ENCODE measurements at places on chromosomes 1 and 21.

DNA sequence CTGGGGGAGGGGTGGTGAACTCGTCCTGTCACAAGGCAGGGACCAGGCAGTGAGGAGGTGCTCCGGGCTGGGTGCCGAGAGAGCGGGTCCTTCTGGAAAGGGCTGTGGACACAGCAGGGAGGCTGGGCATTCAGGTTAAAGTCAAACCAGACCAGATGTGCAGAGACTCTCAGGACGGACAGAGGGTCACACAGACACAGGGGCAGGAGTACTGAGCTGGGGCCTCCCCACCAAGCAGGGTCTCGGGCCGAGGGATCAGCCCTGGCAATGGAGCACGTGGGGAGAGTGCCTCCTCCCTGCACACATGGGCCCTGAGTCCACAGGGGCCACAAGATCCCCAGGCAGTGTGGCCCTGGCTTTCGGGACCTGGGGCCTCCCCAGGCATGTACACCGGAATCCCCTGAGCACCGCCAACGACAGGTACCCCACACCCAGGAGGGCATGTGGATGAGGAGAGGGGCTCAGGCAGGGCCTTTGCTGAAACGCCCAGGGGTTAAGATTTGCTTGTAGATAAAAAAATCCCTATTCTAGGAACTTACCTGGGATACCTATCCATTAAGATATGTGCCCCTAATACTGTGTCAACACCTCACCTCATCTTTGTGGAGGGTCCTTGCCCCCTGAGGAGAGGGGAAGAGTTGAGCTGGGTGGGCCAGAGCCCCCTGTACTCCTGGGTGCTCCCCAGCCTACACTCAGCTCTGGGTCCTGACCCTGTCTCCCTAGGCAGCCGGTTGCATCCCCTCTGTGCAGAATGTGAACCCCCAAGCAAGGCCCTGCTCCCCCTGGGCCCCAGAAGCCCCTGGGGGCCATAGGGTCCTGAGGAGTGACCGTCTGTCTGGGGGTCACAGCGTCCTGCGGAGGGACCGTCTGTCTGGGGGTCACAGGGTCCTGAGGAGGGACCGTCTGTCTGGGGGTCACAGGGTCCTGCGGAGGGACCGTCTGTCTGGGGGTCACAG, 46.9 kb upstream of the ADARB1 start:
- no peak for DNase-seq

DNA sequence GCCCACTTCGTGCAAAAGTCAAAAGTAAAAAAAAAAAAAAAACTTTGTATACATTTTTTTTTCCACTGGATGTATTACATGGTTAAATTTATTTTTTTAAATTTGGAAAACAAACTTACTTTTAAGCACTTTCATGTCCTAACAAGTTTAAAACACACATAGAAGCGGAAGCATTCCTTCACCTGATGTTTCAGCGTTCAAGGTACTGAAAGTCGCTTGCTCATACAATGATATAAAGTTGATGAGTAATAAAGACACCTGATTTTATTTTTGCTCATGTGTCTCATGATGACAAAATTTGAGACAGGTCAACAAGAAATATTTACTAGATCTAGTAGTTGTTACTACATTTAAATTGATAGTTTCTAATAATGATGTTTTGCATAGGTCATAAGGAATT, 35.5 kb downstream of the ADAMTS1 start:
- DNase-seq = no peak

DNA sequence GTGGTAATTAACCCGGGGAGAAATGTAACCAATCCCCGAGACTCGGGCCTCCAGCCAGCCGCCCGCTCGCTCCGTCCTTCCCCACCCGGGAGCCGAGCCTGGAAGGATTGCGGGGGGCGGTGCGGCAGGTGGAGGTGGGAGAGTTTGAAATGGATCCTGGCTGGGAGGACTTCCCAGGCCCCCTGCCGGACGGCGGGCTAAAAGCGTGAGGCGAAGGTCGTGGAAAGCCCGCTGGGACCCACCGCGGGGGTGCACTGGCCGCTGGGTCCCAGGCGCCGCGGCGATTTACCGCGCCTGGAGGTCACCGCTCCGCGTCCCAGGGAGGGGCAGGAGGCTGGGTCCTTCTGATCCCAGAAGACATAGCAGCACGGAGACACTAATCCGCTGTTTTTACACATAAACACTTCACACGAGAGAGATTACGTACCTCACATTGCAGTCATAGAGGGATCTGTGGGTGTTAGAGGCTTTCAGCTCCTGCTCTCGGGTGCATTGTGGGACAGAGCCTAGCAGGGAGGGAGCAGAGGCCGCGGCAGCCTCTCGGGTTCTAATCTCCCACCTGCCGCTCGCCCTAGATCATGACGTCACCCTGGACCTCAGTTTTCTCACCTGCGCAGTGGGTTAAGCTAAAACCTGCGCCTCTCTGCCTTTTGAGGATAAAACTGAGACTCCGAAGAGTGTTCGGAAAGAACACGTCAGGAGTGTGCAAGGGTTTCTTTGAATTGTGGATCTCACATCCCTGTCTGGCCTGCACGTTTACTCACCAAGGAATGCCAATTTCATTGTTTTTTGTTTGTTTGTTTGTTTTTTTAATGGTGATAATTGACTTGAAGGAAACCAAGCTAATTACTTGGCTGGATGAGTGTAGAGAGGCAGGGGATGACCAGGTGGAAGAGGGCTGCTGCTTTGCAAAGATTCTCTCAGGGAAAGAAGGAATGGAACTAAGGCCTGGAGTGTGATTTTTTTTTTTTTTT, 17.1 kb upstream of the TMEM9 start:
- peak; percentile 74 for DNase-seq

GRCh38 chr1:228434689-228435088, 18.0 kb upstream of the TRIM17 start:
- DNase-seq = peak; percentile 55

DNA sequence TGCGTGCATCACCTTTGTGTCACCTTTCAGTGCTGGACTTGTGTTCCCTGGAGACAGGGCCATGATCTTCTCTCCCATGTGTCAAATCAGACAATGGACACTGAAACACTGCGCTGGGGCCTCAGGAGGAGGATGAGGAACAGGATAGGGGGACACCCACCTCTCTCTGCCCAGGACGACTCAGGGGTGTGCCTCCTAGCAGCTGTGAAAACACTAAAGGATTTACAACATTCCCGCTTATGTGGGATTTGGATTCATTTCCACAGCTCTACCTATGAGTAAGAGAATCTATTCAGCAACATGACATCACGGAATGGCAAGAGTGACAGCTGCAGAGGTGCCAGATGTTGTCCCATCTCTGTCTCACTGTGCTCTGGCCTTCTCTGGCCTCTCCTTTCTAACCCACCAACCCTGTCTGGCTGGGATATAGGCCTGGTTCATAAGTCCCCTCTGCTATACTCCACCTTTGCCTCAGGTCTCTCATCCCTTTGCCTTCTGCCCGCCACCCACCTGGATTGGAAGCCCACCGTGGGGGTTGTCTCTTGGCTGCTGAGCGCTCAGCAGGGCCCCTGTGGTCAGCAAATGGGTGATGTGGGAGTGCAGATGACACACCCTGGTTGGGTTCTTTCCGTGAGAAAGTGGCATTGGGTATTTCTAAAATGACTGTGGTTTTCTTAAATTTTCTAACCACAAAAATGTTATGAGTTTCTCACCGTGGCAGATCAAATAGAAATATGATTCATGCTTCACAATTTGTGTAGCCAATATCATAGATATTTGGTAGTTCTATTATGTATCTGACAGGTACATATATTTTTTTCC, 47.1 kb upstream of the TLR5 start:
- DNase-seq = no peak

GRCh38 chr1:201138311-201138840, 11.4 kb upstream of the ASCL5 start:
- DNase-seq = no peak

- DNase-seq = no peak
Observed at GRCh38 chr21:36790616-36791015, 91.7 kb downstream of the SIM2 start.

DNA sequence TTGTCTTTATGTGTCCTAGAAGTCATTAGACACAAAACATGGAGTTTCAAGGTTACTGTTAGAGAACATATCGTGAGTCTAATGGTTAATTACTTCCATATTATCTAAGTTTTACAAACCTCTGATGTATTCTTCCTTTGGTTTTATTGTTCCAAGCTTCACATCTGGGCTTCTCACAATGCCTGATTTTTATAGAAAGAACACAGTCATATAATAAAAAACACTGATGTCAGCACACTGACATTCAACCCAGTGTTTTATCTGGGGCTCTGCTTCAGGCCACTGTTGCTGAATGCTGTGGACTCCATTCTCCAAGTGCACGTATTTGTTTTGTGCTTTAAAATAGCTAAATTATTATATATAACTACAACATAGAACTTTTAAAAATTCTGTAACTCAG, 232.9 kb downstream of the SMYD3 start:
- no peak for DNase-seq

DNA sequence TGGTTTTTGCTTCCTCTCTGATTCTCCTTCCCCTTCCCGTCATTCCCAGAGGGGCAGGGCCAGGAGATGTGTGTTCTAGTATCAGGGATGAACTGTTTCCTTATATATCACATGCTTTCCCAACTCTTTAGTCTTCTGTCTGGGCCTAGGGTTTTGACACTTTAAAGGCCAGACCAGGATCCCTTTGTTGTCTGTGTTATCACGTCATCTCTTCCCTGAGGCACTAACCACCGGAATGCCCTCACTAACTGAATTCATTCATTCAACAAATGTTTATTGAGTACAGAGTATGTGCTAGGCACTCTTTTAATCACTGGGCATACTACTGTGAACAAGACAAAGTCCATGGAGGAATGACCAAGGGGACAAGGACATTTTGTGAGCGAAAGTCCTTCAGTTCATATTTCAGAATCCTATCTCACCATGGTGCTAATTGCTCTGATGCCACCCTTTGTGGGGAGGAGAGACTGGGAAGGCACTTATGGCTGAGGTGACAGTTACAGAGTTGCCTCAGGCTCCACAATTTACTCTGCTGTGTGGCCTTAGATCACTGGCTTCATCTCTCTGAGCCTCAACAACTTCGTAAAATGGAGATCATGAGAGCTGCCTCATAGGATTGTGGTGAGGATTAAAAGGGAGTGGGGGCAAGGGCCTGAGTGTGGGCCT, 12.0 kb upstream of the ZNF362 start:
- no peak for DNase-seq

DNA sequence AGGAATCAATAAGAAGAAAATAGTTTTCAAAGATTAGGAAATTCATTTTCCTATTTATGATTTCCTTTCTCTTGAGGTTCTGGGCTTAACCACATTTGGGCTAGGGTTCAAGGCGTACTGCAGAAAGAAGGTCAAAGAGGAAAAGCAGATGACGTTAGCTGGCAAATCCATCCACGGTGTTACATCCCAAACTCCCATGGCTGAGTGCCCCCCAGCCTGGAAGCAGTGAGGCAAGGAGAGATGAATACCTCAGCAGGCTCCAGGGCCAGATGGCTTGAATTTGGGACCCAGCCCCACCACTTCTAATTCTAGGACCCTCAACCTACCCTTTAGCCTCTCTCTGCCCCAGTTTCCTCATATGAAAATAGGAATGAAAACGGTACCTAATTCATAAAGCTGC, 17.7 kb downstream of the SUSD4 start:
- DNase-seq = no peak

- no peak for DNase-seq
Observed at GRCh38 chr1:112637254-112638109, 17.9 kb downstream of the CAPZA1 start.

DNA sequence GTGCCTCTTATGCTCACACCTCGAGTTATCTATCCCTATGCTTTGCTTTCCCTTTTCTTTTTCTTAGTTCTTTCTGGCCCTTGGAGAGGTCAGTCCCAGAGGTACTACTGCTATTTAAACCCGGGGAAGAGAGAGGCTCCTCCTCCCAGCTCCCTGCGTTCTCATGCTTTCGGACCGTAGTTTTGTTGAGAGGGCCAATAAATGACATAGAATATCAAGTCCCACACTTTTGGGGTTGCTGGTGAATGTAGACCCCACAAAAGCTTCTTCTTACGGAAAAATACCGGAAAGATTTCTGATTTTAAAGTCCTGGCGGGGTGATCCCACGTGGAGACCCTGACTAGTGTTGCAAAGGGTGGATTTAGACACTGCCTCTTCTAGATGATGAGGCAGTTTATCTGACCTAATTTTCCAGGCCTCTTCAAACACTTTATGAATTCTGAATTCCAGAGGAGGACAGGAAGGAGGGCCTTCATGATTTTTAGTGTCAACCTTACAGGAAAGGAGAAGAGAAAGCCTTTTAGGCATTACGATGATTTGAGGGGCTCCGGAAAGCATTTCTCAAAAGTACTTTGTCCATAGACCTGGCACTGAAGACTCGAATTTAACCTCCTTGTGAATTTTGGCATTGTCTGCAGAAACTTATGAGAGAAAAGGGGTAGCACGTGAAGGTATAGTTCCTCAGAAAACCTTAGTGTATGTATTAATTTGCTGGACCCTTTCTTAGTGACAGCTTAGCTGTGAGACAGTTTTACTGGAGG, 694 bp downstream of the TMEM167B start:
- DNase-seq = peak; percentile 47

- DNase-seq = no peak
Observed at GRCh38 chr1:209807509-209807908, 1.6 kb upstream of the IRF6 start.

DNA sequence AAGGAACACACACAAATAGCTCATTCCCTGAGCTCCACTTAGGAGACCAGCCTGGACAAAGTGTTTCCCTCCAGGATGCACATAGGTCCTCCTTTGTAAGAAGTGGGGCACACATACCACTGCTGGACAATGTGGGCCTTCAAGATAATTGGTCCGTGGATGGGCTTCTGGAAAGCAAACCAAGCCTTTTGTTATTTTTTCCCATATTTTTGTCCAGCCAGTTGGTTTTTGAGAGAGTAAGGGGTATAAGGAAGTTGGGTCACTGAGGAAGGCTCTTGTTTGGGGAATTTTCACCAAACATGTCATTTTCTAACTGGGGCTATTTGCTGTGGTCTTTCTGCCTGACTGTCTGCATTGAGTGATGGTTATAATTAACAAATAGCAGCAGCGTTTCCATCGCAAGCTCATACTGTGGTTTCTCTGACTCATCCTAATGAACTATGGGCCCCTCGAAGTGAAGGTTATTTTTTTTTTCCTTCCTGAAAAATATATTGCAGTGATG, 306.3 kb upstream of the DUSP10 start:
- DNase-seq = no peak

DNA sequence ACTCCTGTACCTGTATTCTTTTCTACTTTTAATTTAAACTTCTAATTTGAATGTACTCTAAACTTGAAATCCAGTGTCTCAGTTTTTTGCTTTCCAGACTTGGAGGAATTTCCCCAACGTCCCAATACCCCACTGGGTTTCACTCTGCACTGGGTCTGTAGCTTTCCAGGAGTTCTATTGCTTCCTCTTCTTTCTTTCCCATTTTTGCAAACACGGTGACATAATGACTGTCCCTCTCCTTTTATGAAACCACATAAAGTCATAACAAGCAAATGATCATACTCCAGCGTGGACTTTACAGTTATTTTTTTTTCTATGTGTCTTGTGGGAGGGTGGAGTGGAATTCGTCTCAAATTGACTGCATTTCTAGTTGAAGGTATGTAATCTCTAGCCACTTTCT, 97.1 kb downstream of the FASLG start:
- DNase-seq = no peak

DNA sequence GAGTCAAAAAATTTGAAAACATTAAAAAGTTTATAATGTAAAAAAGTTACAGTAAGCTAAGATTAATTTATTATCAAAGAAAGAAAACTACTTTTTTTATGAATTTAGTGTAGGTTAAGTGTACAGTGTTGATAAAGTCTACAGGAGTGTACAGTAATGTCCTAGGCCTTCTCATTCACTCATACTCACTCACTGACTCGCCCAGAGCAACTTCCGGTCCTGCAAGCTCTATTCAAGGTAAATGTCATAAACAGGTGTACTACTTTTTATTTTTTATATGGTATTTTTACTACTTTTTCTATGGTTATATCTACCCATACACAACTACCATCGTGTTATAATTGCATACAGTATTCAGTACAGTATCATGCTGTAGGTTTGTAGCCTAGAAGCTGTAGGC, 49.6 kb downstream of the TBX19 start:
- DNase-seq = no peak
